ENCODE measurements at places on chromosomes 6 and 20. TPM values are rescaled to one million over a fixed set of nuclear protein-coding genes. Genes with fewer than 3 reads are reported as not detected.

The RIPPLY2 gene
- not detected for total RNA-seq

The ARHGAP40 gene
- not detected for total RNA-seq

The OXT gene
- total RNA-seq: not detected

The ANGPT4 gene
- under 0.01 TPM for total RNA-seq
